Umbilical cord (tissue), 2 donors: ENCODE measurements at places on chromosomes 1 and 21. TPM values are rescaled to one million over a fixed set of nuclear protein-coding genes. Genes with fewer than 3 reads are reported as not detected.

The MAN1C1 gene
- 16.9 TPM for total RNA-seq

The TGFB2 gene
- total RNA-seq: 38.8 TPM

The PROX1 gene
- total RNA-seq: 3.4 TPM

The MACF1 gene
- 584 TPM for total RNA-seq

The BEND5 gene
- 6.3 TPM for total RNA-seq

The TNNI3K gene
- 12.5 TPM for total RNA-seq

The HTR6 gene
- total RNA-seq: not detected

The INSRR gene
- not detected for total RNA-seq

The ARHGAP29 gene
- 41.7 TPM for total RNA-seq
